ENCODE measurements at places on chromosomes 3 and 15. TPM values are rescaled to one million over a fixed set of nuclear protein-coding genes. Genes with fewer than 3 reads are reported as not detected.

TNFAIP8L3 gene
- total RNA-seq = 3.2 TPM

GRCh38 chr15:37789397-37789786 is 145.0 kb upstream of the TMCO5A start:
- no peak for DNase-seq

- no peak for DNase-seq
Observed at GRCh38 chr3:128359846-128360642, 106.6 kb downstream of the DNAJB8 start.

DNA sequence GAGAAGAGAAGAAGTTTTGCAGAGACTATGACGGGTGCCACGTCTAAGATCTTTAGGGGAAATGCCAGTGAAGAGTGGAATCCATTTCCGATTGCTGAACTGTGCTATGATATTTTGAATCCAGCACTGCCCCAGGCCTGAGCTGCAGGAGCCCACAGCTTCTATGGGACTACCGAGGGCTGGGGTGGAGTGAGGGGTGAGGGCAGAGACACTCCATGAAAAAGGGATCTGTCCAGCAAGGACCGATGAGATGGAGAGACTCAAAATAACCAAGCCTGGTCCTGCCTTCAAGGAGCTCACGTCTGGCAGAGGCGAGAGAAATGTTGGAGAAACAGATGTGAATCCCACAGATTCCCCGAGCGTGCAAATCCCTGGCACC is 79.8 kb upstream of the MEF2A start:
- DNase-seq = no peak

DNA sequence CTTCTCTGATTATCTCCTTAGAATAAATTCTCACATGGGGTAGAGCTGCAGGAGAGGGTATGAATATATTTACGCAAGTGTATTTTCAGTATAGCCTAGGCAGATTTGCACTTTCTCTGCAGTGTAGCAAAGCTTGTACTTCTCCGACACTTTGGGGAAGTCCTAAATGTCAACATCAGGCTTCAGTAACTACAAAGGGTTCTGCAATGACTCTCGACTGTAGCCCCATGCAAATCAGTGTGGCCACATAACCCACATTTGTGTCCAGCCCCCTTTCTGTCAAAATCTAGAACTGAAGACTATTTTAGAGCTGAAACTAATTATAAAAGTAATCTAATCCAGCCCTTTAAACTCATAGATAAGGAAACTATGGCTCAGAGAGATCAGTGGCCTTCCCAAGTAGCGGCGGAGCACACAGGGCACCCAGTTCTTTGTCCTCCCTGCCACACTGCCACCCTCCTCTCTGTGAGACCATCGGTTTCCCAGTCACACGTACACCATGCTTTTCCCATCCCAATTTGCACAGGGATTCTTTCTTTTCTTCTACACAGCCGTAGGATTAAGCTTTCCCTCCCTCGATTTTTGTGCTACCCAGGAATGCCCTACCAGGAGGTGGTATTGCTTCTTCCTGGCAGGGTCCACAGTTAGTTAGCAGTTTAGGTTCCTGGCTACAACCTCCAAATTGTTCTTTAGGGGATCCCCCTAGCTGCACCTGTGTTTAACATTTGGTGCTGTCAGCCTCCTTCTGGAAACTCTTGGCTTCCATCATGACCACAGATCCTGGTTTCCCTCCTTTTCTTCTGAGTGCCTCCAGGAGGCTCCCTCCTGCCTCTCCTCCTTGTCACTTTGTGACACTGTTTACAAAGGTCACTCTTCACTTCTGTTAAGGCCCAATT is 22.9 kb downstream of the MRAS start:
- no peak for DNase-seq

- peak; percentile 12 for DNase-seq
Observed at GRCh38 chr3:2770451-2770850, 339.7 kb downstream of the IL5RA start.

GCHFR gene
- 3.4 TPM for total RNA-seq

- DNase-seq = no peak
Observed at GRCh38 chr15:70031261-70031660, 66.5 kb downstream of the TLE3 start.

UCN2 gene
- 0.27 TPM for total RNA-seq

- no peak for DNase-seq
Observed at GRCh38 chr15:61099020-61099810, 129.9 kb downstream of the RORA start.

ANKRD34C gene
- 2.4 TPM for total RNA-seq

- DNase-seq = no peak
Observed at GRCh38 chr15:55820043-55820442, 77.1 kb upstream of the PRTG start.
